ENCODE measurements at places on chromosomes 3 and 15.

- DNase-seq = no peak
These were observed 10.2 kb upstream of the TGFBR2 start for GRCh38 chr3:30596152-30596551.

DNA sequence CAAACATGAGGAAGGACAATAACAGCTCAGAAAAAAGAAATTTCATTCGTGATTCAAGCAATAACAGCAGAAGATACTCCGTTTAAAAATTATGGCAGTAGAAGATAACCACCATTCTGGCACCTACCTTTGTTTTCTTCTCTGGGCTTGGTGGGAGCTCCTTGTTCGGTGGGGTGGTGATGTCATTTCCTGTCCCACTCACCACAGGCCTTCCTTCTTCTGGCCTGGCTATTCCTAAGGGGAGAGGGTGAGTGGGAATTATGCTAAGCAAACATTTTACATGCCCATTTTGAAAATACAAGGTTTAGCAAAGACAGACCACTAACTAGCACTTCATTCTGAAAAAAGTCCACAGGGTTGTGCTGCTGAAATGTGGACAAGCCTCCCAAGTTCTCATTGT is 74.4 kb downstream of the DHX30 start:
- no peak for DNase-seq

GRCh38 chr3:49712631-49713317 is 6.7 kb downstream of the AMIGO3 start:
- DNase-seq = no peak

DNA sequence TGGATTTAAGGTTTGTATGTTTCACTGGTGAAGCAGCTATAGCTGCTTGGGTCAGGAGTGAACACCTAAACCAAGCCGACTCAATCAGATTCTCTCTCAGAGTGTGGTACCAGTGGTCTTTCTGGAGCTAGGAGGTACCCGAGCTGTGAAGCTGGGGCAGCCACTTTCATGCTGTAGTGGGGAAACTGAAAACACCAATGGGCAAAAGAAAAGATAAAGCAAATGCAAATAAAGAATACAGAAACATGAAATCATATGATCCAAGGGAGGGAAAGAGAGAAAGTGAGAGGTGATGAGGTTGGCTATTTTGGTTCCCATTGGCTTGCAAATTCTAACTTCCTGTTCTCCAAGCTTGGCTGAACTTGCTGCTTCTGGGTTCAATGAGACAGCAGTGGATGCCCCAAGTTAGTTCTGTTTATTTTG is 212.3 kb upstream of the CFAP20DC start:
- no peak for DNase-seq

- no peak for DNase-seq
These were observed 13.6 kb upstream of the CSK start for GRCh38 chr15:74768099-74768770.

DNA sequence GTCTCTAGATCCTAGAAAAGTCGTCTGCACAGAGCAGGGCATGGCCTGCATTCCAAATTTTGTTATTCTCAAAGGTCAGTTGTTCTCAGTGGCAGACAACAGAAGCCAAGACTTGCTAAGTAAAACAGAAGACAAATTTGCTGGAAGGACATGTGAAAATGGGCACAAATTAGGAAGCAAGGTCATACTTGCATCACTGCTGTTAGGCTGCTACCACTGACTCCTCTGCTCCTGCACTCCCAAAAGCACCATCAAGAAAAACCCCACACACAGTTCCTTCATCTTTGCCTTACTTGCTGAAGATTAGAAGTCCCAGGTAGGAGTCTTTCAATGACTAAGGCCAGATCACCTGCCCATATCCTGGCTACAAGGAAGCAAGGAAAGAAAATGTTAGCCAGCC is 69.9 kb upstream of the ATP2C1 start:
- DNase-seq = no peak

DNA sequence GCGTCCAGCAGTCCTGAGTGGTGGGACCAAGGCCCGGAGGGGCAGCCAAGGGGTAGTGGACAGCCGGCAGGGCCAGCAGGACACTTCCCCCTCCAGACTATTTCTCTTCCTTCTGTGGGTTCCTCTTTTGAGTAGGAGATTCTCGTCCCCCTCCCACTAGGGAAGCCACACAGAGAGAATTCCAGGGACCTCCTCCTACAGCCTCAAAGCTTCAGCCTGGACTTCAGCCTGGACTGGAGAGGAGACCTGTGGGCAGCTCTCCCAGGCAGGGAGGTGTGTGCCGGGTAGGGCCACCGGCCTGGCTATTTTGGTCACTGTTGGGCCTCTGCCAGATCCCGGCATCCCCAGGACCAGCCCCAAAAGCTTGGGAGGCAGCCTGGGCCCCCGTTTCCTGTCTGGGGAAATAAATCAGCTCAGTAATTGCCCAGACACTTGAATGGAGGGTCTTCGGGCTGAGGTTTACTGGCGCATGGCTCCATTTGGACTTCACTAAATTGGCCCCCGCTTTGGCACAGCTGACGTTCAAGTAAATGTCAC is 1.3 kb downstream of the SLC6A6 start:
- DNase-seq = peak; percentile 41

DNA sequence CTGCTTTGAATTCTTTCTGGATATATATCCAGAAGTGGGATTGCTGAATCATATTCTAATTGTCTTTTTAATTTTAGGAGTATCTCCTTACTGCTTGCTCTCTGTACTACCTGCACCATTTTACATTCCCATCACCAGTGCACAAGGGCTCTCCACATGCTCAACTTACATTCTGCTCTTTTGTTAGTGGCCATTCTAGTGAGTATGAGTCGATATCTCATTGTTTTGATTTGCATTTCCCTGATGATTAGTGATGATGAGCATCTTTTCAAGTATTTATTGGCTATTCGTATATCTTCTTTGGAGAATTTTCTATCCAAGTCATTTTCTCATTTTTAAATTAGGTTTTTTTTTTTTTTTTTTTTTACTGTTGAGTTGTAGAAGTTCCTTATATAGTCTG is 29.5 kb downstream of the PFN2 start:
- no peak for DNase-seq
